ENCODE measurements at places on chromosomes 1 and 21. TPM values are rescaled to one million over a fixed set of nuclear protein-coding genes. Genes with fewer than 3 reads are reported as not detected.

GRCh38 chr1:67430358-67431155 is at the start of gene SERBP1:
Gene SERBP1 (minus strand): TSS chr1:67430402. CDS start chr1:67430300, 102 bp downstream.
- H3K4me1 ChIP-seq: peaks cover 37% of the 10 kb centered on the region
- peaks cover 11% of the 10 kb centered on the region for H3K36me3 ChIP-seq
- peak; percentile 86 for DNase-seq
- H3K27ac ChIP-seq: peak within 1 kb of the TSS; percentile 93
- H3K4me3 ChIP-seq: peak within 1 kb of the TSS; percentile 95

DNA sequence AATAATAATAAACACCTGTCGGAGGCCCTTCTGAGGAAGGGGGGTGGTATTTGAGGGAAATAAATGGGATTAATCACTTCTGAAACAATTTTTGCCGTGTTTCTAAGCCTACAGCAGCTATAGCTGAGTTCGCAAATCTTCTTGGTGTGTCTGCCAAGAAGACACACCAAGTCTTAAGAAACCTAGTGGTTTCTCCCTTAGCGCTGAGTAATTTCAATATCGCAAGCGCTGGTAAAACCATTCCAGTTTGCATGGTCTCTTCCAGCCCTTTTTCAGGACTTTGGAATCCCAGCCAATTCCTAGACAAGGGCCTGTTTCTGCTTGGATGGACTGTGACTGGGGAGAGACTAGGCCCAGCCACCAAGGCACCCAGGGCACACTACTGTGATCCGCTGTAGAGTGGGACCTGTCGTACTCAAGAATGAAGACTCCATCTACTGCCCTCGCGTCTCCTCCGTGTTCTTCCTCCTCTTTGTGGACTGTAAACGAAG is 7.5 kb upstream of the LHX8 start:
- H3K36me3 ChIP-seq: peaks cover 5% of the 10 kb centered on the region
- no peak overlapping the region for H3K4me3 ChIP-seq
- peaks cover 62% of the 10 kb centered on the region for H3K27me3 ChIP-seq
- H3K27ac ChIP-seq: no peak overlapping the region

Gene GPR25
- total RNA-seq: not detected

Gene IVL
- not detected for total RNA-seq

Gene BMP8B
- total RNA-seq: 1.4 TPM

GRCh38 chr1:175604942-175605286 is 138.5 kb downstream of the TNR start:
- peaks cover 6% of the 10 kb centered on the region for H3K27me3 ChIP-seq
- no peak overlapping the region for H3K4me3 ChIP-seq
- H3K27ac ChIP-seq: no peak overlapping the region
